ENCODE measurements at places on chromosomes 7 and 10. TPM values are rescaled to one million over a fixed set of nuclear protein-coding genes. Genes with fewer than 3 reads are reported as not detected.

GRCh38 chr7:150952331-150953050, 25.6 kb downstream of the KCNH2 start:
- H3K36me3 ChIP-seq, result no peaks in the 10 kb centered on the region
- H3K4me3 ChIP-seq, result no peak overlapping the region
- peaks cover 14% of the 10 kb centered on the region for H3K4me1 ChIP-seq
- H3K27ac ChIP-seq, result no peak overlapping the region

DNA sequence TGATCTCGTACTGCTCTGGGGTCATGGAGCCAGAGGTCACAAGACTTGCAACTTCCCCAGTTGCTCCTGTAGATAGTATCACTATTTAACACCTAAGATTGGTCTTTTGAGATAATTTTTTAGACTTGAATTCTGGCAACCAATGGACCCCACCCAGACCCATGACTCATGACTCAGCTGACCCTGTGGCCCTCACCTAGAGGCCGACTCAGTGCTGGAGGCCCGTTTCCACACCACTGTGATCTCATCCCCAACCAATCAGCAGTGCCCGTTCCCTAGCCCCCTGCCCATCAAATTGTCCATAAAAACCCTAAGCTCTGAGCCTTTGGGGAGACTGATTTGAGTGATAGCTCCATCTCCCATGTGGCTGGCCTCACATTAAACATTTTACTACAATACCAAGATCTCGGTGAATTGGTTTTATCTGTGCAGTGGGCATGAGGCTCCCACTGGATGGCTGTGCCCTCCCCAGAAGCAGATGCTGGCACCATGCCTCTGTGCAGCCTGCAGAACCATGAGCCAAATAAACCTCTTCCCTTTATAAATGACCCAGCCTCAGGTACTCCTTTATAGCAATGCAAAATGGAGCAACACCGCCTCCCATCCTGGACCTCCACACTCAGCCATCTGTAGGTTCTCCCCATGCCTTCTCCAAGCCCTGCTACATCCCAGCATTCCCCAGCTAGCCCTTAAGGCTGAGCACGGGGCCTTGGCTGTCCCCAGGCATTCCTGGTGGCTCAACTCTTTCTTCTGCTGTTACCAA, 98.8 kb downstream of the PRKAG2 start:
- no peak overlapping the region for H3K27ac ChIP-seq
- H3K4me1 ChIP-seq, result peaks cover 7% of the 10 kb centered on the region
- no peak for DNase-seq
- no peaks in the 10 kb centered on the region for H3K36me3 ChIP-seq
- no peak overlapping the region for H3K4me3 ChIP-seq

DNA sequence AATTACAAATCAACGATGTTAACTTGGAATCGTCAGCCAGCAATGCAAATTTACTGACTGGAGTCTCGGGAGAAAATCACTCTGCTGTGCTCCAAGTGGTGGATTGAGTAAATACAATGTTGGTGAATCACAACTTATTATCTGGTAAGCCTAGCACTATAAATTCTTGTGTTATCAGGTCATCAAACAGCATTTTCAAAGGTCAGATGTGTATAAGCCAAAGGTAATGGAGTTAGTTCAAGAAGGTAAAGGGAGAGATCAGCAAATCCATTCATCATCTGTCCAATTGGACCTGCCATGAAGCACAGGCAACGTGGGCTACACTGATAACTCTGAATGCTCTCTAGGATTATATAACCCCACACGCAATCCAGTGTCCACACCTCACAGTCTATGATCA, 13.9 kb downstream of the CUBN start:
- H3K4me3 ChIP-seq, result no peak overlapping the region
- H3K27me3 ChIP-seq, result no peaks in the 10 kb centered on the region
- no peaks in the 10 kb centered on the region for H3K36me3 ChIP-seq
- DNase-seq, result no peak

OR13A1 gene
- total RNA-seq, result not detected

- no peak for DNase-seq
- no peaks in the 10 kb centered on the region for H3K4me1 ChIP-seq
- H3K27ac ChIP-seq, result no peak overlapping the region
- no peaks in the 10 kb centered on the region for H3K27me3 ChIP-seq
Measured at GRCh38 chr10:125219776-125220175, 59.4 kb upstream of the CTBP2 start.

DNA sequence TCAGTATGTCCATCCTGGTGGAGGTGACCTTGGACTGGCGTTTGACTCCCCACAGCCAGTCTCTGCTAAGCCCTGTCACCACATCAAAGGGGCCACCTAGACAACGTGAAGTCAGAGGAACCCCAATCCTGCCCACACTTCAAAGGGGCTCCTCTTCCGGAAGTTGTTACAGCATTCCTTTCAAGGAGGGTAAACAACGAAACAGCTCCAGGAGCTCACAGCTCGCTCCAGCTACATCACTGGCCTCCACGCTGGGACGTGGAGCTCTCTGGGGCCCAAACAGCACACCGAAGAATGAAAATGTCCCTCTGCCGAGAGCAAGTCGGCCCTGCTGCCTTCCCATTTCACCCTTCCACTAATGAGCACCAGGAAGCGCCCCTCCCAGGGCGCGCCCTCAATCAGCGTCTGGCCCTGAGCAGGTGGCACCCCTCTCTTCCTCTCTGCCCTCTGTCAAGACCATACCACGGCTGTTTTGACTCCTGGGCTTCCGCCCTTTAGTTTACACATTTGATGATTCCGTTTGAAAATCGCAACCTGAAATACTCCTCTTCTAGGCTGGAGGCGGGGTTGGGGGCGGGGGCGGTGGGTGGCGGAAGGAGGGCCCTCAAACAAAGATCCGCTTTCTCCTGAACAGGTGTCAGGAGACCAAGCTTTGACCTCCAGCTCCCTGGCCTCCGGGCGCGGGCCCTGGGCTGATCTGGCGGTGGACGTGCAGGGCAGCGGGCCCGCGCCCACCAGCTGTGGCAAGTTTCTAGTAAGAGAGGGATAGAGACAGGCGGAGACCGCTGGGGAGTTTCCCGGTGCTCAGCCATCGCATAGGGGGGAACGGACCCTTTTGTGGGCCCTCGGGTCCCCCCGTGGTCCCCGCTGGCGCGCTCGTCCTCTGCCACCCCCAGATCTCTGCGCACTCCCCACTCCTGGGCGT, 53.1 kb upstream of the KDM7A start:
- H3K36me3 ChIP-seq, result no peaks in the 10 kb centered on the region
- H3K4me1 ChIP-seq, result peaks cover 35% of the 10 kb centered on the region
- DNase-seq, result no peak
- H3K27me3 ChIP-seq, result no peaks in the 10 kb centered on the region
- peak overlapping the region; percentile 55 for H3K27ac ChIP-seq

SH2D4B gene
- total RNA-seq, result not detected

- no peaks in the 10 kb centered on the region for H3K4me1 ChIP-seq
- H3K27me3 ChIP-seq, result no peaks in the 10 kb centered on the region
- DNase-seq, result no peak
- no peak overlapping the region for H3K4me3 ChIP-seq
- H3K27ac ChIP-seq, result no peak overlapping the region
- no peaks in the 10 kb centered on the region for H3K36me3 ChIP-seq
Measured at GRCh38 chr10:99143011-99143410, 92.6 kb downstream of the HPSE2 start.

COPS6 gene
- 59.9 TPM for total RNA-seq

- H3K36me3 ChIP-seq, result no peaks in the 10 kb centered on the region
- DNase-seq, result peak; percentile 87
- peak overlapping the region; percentile 4 for H3K27ac ChIP-seq
- peak overlapping the region; percentile 47 for H3K4me3 ChIP-seq
- no peaks in the 10 kb centered on the region for H3K27me3 ChIP-seq
Measured at GRCh38 chr10:43202657-43203447, 64.0 kb downstream of the RASGEF1A start.

- H3K4me3 ChIP-seq, result no peak overlapping the region
- H3K27me3 ChIP-seq, result no peaks in the 10 kb centered on the region
- no peak for DNase-seq
- H3K4me1 ChIP-seq, result no peaks in the 10 kb centered on the region
Measured at GRCh38 chr7:70529436-70529835, 602.5 kb upstream of the GALNT17 start.

DNA sequence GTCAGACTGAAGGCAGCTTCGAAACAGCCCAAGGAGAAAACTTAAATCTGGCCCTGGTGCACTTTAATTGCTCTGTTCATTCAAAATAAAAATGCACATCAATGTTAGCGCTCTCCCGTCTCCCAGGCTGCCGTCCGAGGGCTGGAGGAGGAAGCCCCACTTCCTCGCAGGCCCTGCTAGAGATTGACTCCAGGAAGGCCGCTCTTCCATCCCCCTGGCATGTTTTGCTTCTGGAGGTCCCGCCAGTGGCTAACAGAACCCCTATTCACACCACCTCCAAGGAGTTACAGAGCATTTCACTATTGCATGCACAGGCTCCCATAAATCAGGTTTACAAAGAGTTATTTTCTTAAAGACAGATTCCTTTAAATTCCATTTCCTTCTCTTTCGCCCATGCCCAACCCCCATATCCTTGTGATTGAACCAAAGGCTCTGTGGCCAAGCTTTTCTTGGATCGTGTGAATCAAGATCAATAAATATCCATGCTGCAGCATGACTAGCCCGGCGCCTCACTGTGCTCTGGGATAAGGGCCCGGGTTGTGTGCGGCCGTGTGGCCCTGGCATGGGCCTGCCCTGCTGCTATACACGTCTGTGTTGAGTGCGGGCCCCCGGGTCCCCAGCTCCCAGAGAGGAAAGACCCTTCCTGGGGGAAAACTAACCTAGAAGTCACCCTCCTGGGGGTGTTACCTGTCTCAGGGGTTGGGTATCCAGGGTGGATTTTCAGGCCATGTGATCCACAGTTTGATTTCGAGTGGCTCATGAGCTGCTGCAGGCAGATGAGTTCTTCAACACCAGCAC, 118.7 kb upstream of the GDF10 start:
- no peak overlapping the region for H3K4me3 ChIP-seq
- H3K27ac ChIP-seq, result no peak overlapping the region
- peaks cover 11% of the 10 kb centered on the region for H3K4me1 ChIP-seq

KCP gene
- 1.2 TPM for total RNA-seq

DNA sequence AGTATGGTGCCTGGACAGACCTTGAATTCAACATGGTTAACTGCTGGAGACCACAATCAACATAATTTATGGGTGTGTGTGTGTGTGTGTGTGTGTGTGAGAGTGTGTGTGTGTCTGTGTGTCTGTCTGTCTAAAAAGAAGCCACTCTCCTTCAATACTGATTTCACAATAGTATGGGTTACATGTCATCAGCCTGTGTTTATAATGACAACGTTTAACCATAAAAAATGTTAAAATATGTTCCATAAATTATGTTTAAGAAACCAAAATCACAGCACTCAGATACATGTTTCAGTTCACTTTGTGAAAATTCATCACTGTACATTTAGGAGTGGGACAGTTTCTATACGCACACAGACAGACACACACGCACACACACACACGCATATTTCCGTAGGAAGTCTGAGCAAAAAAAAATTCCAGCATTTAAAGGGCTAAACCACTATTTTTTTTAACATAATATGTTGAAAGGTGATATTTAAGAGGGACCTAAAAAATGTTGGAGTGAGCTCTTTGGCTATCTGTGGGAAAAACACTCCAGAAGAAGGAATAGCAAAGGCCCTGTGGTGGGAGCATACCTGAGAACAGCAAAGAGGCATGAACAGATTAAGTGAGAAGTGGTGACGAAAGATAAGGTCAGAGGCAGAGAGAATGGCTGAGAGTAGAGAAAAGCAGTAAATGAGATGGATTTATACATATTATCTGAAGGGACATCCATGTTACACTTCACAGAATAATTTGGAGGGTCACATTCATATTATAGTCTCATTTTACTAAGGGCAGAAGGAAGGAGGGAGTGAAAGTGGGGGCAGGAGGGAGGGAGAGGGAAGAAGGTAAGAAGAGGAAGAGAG, 10.9 kb downstream of the PDZD8 start:
- no peak for DNase-seq
- no peaks in the 10 kb centered on the region for H3K36me3 ChIP-seq
- H3K27ac ChIP-seq, result no peak overlapping the region
- peaks cover 72% of the 10 kb centered on the region for H3K4me1 ChIP-seq

- no peaks in the 10 kb centered on the region for H3K27me3 ChIP-seq
- DNase-seq, result no peak
- no peak overlapping the region for H3K27ac ChIP-seq
Measured at GRCh38 chr7:79461660-79462059, 8.2 kb upstream of the MAGI2 start.

DNA sequence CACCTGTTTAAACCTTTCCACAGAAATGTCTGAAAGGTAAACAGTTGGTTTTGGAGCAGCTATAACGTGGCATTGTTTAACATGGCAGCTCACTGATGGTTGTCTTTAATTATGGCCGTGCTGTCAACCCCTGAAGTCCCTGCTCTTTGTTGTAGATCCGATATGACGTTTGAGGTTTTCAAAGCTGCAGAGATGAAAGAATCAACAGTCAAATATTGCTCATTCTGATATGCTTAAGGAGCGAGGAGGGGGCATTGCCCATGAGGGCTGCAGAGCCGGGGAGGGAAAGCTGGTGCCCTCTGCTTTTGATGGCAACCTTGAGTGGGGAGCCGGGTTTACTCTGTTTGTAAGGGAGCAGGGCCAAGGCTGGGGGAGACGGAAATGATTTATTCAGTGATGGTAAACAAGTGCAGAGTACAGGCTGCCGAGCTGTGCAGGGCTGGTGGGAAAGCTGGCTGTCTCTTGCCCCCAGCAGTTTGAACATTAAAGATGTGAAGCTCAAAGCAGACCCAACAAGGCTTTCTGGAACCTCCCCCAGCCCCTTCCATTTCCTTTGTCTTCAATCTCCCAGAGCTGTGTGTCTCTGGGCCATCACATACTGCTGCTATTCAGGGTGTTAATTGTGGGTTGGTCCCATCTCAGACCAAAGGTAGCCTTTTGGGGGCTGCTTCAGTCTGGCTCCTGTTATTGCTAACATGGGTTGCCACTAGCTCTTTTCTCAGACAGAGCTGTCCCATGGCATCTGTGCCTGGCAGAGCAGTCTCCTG, 345.5 kb downstream of the LRMDA start:
- no peaks in the 10 kb centered on the region for H3K36me3 ChIP-seq
- no peak for DNase-seq
- H3K27me3 ChIP-seq, result no peaks in the 10 kb centered on the region
- H3K4me1 ChIP-seq, result peaks cover 34% of the 10 kb centered on the region
- no peak overlapping the region for H3K27ac ChIP-seq
- no peak overlapping the region for H3K4me3 ChIP-seq

- no peak for DNase-seq
- no peak overlapping the region for H3K27ac ChIP-seq
Measured at GRCh38 chr10:29756451-29756850, 121.7 kb upstream of the SVIL start.

DNA sequence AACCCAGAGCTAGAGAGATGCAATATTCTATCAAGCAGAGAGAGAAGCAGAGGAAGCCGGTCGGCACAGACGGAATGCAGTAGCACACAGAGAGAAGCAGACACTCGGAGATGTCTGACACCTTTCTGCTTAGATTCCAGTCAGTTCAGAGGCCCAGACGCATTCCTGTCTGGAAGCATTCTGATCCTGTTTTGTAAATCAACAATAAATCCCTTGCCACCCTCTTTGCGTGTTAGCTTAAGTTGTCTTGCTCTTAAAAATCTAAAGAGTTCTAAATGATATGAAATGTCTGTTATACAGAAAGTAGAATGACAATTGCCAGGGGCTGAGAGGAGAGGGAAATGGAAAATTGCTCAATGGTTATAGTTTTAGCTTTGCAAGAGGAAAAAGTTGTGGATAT, 27.4 kb upstream of the ATRNL1 start:
- no peak for DNase-seq
- no peaks in the 10 kb centered on the region for H3K4me1 ChIP-seq
- H3K36me3 ChIP-seq, result no peaks in the 10 kb centered on the region
- H3K27me3 ChIP-seq, result no peaks in the 10 kb centered on the region
- H3K27ac ChIP-seq, result no peak overlapping the region

Data from vagina (tissue), 2 donors.